ENCODE measurements at places on chromosomes 12 and 14. TPM values are rescaled to one million over a fixed set of nuclear protein-coding genes. Genes with fewer than 3 reads are reported as not detected.

- DNase-seq: no peak
Observed at GRCh38 chr14:67574156-67574555, 25.9 kb downstream of the PIGH start.

Gene KRT71
- not detected for total RNA-seq

- DNase-seq: peak; percentile 75
Observed at GRCh38 chr14:74963705-74964271, 8.4 kb upstream of the PGF start.

- DNase-seq: no peak
Observed at GRCh38 chr12:44531320-44531971, 344.7 kb downstream of the NELL2 start.

- no peak for DNase-seq
Observed at GRCh38 chr14:73494593-73494992, 3.9 kb downstream of the RIOX1 start.

Gene IL23A
- total RNA-seq: not detected

Gene BMP4
- not detected for total RNA-seq

- DNase-seq: no peak
Observed at GRCh38 chr12:1189163-1189562, 198.1 kb downstream of the ERC1 start.

- no peak for DNase-seq
Observed at GRCh38 chr12:25365340-25365730, 114.6 kb upstream of the KRAS start.

Gene PFDN5
- 380 TPM for total RNA-seq

DNA sequence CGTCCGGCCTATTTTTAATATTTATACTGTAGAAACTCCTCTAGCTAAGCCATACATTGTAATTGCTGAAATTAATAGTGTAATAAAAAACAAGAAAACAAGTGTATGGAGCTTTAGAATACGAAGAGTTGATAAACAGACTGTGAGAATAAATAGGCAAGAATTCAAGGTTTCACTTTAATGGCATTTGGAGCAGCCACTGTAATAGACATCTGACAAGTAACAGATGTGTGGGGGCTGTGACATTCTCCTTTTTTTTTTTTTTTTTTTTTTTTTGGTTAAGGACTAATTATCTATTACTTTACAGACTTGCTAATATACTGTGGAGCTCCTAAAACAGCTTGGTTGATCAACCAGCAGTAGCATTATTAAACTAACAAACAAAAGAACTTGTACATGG, 42.1 kb upstream of the CFAP54 start:
- no peak for DNase-seq

- DNase-seq: peak; percentile 79
Observed at GRCh38 chr14:54562334-54562733, 4.6 kb upstream of the SAMD4A start.

Gene CINP
- 52.1 TPM for total RNA-seq

DNA sequence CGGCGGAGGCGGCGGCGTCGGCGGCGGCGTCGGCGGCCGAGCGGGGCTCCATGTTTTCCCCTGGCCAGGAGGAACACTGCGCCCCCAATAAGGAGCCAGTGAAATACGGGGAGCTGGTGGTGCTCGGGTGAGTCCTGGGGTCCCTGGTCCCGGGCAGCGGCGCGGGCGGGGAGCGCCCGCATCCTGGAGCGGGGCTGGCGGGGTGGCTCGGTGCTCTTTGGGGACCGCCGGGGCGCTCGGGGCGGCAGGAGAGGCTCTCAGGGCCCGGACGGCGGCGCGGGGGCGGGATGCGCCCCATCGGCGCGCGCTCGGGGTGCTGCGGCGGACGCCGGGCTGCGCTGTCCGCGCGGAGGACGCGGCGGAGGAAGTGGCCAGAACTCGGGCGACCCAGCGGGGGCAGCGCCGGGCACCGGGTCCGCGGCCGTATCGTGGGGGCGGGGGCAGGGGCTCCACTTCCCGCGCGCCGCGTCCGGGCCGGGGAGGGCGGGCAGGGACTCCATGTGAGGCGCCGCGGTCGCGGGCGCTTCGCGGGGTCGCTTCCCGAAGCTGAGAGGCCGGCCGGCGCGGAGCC, 485 bp downstream of the PELI2 start:
- peak; percentile 75 for DNase-seq

GRCh38 chr12:96143827-96144565, 50.2 kb upstream of the ELK3 start:
- DNase-seq: no peak

DNA sequence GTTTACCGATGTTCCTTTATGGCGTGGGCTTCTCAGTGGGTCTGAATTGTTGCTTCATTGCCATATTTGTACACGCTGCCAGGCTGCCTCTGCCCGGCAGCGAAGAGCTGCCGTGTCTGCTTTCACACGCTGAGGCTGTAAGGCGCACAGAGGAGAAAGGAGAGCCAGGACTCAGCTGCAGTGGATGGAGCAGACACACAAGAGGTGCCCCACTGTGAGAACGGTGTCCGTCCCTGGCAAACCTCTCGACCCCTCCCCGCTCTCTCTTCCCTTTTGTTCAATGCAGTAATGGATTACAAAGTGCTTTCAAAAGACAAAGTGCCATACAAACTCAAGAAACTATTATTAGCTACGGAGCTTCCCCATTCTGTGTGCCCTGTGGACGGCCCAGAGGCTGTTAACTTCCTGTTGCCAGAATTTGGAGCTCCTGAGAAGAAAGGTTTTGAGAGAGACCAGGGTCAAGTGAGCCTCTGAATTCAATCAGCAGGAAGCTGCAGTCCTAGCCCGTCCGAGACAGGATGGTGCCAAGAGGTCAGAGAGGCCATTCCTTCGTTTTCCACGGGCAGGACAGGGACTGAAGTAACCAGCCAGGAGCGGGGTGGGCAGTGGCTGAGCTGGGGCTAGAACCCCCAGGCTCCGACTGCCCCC, 15.8 kb downstream of the CCND2 start:
- DNase-seq: no peak

GRCh38 chr14:65804439-65805112, 392.0 kb downstream of the FUT8 start:
- no peak for DNase-seq

GRCh38 chr12:110591451-110592051, 8.4 kb upstream of the PPTC7 start:
- no peak for DNase-seq

Gene ACSM4
- not detected for total RNA-seq

DNA sequence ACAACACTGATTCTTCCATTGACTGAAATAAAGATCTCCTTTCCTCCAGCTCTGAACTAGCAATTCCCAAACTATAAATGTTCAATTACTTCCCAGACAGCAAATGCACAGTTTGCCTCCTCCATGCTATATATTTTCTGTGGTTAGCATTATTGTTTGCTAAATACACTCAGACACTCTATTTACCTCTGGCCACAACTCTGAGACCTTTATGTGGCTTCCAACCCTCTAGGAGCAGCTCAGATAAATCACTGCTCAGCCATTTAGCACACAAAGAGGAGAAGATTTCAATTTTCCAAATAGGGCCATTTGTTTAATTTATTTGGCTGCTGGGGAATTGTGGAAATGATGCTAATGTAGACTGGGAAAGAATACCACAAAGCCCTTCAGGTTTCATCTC, 202.0 kb downstream of the SPTSSA start:
- DNase-seq: no peak

- DNase-seq: no peak
Observed at GRCh38 chr12:770479-770878, 18.1 kb downstream of the WNK1 start.

GRCh38 chr14:54493293-54493692, 4.5 kb upstream of the GMFB start:
- no peak for DNase-seq

GRCh38 chr14:91272341-91273272, 28.1 kb upstream of the GPR68 start:
- no peak for DNase-seq
